ENCODE measurements at places on chromosomes 4 and X.
A peak's percentile ranks its signal among the peaks of the same experiment; 100 is the strongest.

GRCh38 chr4:337932-338758, 531 bp downstream of the ZNF141 start:
- DNase-seq = no peak

DNA sequence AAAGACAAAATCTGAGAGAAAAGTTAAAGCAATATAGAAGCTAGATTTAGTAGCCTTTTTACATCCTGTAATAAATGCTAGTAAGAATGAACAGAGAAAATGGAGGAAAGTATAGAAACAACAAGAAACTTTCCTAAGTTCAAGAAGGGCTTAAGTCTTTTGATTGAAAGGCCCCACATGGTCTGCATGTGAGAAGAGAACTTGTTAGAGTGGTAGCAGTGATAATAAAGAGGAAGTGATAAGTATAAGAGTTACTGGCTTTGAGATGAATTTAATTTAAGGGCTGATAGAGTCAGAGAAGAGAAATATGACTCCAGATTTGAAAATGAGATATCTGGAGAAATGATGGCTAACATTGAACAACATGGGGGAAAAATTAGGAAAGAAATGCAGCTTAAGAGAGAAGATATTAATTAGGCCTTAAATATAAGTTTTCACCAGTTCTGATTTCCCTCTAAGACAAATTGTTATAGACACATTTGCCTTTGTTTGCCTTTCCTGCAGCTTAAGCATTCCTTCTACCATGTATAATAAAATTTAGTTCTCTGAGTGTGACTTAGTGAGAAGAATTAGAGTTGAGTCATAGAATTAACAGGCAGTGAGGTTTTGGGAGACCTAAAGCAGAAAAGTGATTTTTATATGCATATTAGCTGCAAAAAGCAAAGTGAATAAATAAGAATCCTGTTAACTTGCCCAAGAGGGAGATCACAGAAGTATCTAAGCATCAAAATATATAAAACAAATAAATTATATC, 18.4 kb downstream of the ZFX start:
- DNase-seq = no peak

DNA sequence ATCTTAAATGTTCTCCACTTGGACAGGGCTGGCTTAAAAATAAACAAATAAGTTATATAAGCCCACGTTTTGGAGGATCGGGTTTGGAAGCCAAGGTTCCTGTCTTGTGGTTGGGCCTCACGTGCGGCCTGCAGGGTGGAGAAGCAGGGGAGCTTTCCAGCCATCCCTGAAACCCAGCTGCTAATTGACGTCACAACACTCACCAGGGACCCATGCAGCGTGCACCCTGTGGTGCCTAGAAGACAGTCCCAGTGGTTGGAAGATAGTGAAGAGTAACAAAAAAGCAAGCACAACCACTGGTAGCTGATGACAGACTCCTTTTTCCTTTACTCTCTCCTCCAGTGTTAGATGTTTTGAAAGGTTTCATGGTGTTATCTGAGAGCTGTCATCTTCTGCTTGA, 142.0 kb upstream of the RBPJ start:
- DNase-seq = no peak

DNA sequence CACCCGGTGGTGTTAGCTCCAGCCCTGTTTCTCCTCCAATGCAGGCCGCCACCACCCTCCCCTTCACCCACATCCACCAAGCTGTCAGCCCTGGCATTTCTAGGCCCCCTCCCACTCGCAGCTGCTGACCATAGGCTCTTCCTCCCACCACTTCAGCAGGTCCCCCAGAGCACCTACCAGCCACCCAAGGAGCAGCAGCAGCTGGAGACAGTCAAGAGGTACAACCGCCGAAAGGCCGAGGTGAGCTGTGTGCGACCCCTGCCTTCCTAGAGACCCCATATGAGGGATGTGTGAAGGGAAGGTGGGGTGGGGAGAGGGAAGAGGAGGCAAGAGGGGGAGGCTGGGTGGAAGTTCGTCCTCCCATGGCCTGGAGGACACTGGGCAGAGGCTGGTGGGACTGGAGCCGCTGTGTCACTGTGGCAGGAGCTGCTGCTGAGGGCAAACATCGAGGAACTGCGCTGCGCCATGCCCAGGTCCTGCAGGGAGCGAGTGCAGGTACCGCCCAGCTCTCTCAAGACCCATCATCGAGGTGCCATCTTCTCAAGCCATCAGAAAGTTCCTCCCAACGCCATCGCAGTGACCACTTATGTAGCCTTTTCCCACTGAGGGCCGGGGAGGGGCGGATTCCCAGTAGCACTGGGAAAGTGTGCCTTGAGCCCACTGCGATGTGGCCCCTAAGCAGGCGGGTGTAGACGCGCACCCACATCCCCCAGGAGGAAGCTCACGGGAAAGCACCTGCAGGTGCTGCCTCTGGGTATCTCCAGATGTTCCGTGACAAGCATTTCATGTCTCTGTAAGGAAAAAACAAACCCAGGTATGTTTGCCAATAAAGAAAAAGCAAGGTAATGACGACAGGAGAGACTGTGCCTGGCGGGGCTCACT, 19.2 kb upstream of the RNF4 start:
- DNase-seq = no peak

DNA sequence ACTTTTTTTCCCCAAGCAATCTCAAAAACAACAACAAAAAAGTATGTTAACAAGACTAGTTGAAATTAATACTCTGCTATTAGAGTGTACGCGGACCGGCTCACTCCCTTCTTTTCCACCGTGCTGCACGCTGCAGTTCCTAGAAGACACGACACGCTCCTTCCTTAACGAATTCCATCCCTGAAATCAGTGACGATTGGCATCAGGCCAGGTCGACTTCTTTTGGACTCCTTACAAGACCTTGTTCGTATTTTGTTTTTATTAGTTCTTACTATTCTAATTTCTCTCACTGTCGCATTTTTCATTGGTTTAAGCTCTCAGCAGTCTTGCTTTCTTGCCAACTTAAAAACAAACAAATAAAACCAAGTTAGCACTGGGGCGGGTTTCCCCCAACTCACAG, 175.8 kb upstream of the PITX2 start:
- DNase-seq = no peak

DNA sequence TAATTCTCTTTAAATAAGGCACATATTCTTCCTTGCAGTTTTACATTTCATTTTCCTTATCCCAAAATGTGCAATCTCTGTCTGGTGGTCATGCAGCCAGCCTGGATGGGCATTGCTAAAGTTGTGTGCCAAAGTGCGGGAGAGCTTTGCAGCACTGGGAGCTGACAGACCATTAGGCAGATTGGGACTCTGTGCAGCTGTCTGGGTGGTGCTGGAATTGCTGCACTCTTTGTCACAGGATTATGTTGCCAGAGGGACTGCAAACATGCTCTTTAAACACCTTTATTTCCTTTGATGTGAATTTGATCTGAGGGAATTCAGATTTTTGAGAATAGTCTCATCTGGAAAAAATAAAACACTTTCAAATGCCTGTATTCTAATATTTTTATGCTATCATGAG, 956.2 kb upstream of the DIAPH2 start:
- DNase-seq = no peak

- no peak for DNase-seq
These were observed 8.2 kb downstream of the MED14 start for GRCh38 chrX:40727093-40727492.

GRCh38 chr4:154416190-154416547, 75.4 kb downstream of the DCHS2 start:
- peak; percentile 21 for DNase-seq

DNA sequence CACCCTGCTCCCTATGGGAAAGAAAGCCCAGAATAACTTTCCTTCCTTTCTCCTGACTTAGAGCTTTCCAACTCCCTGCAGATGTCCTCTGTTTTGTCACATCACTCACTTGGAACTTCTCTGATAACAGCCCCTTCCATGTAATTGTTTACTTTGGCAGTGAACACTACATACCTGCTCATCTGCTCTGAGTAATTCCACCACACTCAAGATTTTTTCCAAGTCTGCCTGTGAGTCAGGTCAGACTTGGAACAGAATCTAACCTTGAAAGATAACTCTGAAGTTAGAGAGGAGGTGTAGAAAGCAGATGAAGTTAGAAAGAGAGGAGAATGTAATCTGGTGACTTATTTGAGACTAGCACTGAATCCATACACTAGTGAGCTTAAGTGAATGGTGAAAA, 7.4 kb downstream of the MAGEB10 start:
- no peak for DNase-seq

DNA sequence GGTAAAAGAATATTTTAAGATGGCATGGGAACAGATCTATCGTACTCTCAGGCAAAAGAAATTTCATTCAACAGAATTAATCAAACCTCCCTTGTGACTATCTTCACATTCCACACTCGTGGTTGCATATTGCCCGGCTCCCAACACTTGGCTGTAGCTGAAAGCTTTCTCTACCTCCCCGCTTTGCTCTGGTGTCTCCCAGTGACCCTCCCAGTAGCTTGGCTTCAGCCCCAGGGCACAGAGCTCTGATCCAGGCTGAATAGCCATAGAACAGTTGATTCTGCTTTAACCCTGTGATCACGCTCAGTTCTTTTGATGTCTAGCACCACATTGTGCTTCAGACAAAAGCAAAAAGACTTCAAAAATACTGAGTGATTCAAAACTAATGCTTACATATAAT, 24.6 kb downstream of the SLC7A11 start:
- no peak for DNase-seq

DNA sequence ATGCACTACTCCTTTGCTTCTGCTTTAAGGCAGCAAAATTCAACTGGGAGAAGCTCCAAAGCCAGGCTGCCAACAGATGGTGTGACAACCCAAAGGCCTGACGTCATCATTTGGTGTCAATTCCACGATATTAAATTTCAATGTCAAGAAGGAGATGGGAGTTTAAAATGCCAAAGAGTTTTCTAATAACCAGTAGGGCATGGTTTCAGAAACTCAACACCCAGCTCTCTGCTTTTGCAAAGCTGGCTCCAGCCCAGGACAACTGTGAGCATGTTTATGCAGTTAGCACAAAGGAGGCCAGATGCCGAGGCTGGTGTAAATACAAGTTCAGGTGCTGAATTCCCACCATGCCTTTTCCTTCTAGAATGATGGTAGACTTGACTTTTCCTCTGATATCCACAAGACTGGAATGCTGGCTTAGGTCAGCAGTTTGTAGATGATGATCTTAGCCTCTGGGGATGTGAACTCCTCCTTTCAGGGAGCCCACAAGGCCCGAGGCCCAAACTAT, 67.3 kb downstream of the AFAP1 start:
- DNase-seq = peak; percentile 25

DNA sequence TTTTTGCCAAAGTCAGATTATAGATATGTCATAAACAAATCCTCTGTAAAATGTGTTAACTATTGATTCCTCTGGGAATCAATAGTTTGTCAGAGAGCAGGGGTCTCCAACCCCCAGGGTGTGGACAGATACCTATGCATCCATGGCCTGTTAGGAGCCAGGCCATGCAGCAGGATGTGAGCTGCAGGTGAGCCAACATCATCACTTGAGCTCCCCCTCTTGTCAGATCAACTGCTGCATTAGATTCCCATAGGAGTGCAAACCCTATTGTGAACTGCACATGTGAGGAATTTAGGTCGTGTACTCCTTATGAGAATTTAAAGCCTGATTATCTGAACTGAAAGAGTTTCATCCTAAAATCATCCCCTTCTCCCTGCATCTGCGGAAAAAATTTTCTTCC, 1365.4 kb downstream of the ARAP2 start:
- peak; percentile 1 for DNase-seq

- DNase-seq = no peak
These were observed 1296.9 kb downstream of the RAPGEF2 start for GRCh38 chr4:160399826-160400225.

- peak; percentile 14 for DNase-seq
These were observed 5.7 kb downstream of the IL2 start for GRCh38 chr4:122450847-122451246.

- DNase-seq = no peak
These were observed 940.3 kb upstream of the ADGRL3 start for GRCh38 chr4:60259781-60260180.

DNA sequence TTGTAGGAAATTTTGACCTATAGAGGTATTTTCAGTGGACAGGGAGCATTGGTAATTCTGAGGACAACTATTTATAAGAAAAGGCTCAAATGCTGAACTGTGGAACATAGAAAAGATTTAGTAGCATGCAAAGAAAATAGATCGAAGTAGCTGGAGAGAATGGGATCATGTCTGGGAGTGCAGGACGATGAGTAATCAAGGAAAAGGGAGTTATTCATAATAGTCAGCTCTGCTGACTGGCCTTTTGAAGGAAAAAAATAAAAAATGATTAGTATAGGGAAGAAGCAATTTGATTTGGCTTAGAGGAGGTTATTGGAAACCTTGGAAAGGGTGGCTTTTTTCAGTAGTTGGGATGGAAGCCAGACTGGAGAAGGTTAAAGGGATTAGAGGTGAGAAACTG, 22.9 kb upstream of the ANK2 start:
- no peak for DNase-seq

- no peak for DNase-seq
These were observed 167.5 kb downstream of the PALLD start for GRCh38 chr4:168664242-168664891.

- DNase-seq = no peak
These were observed 115.8 kb upstream of the IQCM start for GRCh38 chr4:149931431-149931830.
